ENCODE measurements at places on chromosomes 3 and 15. TPM values are rescaled to one million over a fixed set of nuclear protein-coding genes. Genes with fewer than 3 reads are reported as not detected.

Gene SLC28A2
- total RNA-seq: not detected

Gene ALAS1
- total RNA-seq: 16.3 TPM

Gene KNG1
- total RNA-seq: not detected

Gene SCAMP5
- total RNA-seq: 0.83 TPM

Gene CD80
- not detected for total RNA-seq

Gene UBA7
- 30.3 TPM for total RNA-seq

Gene ARRDC4
- 9.8 TPM for total RNA-seq

Gene RLBP1
- total RNA-seq: not detected

Gene SIDT1
- total RNA-seq: not detected

Gene TLE3
- 64.5 TPM for total RNA-seq

Gene THRB
- total RNA-seq: 9.8 TPM

Gene WDR93
- total RNA-seq: not detected

Gene RBSN
- total RNA-seq: 16.8 TPM

Gene GOLGA6L10
- total RNA-seq: 0.10 TPM

Gene TAGLN3
- total RNA-seq: not detected

Gene CCR8
- total RNA-seq: not detected

Gene CATSPER2
- not detected for total RNA-seq

Gene TRIM42
- not detected for total RNA-seq

Gene AP3B2
- 1.6 TPM for total RNA-seq

Gene FSTL1
- total RNA-seq: 767 TPM

Gene ENTPD3
- total RNA-seq: 0.06 TPM

Gene FOXB1
- not detected for total RNA-seq

Gene FAM107A
- total RNA-seq: 1.2 TPM

Gene PRRT3
- total RNA-seq: 8.4 TPM

Gene EOMES
- not detected for total RNA-seq

Gene DUOXA2
- not detected for total RNA-seq

Gene CLDN18
- not detected for total RNA-seq

Gene GPR62
- total RNA-seq: not detected

Gene FGD5
- total RNA-seq: 5.6 TPM

Gene GPR160
- 0.59 TPM for total RNA-seq

Gene PPP1R14D
- total RNA-seq: not detected

Gene ST3GAL6
- total RNA-seq: 12.0 TPM

Gene IL20RB
- total RNA-seq: 0.44 TPM

Gene ANAPC13
- 69.2 TPM for total RNA-seq

Gene TLR9
- total RNA-seq: not detected

Gene GOLGA6L7
- total RNA-seq: not detected

Gene NDN
- 77.3 TPM for total RNA-seq

Gene XCR1
- not detected for total RNA-seq

Gene MGA
- total RNA-seq: 18.6 TPM

Gene ITIH1
- total RNA-seq: not detected

Gene ADPGK
- 46.7 TPM for total RNA-seq

Gene LMAN1L
- not detected for total RNA-seq

Gene GOLGA8S
- total RNA-seq: 0.39 TPM

Gene ATP11B
- total RNA-seq: 31.0 TPM

Gene MKRN2OS
- not detected for total RNA-seq

Gene GYG1
- total RNA-seq: 21.7 TPM

Gene DISP2
- total RNA-seq: 0.10 TPM

Gene ZNF501
- 3.8 TPM for total RNA-seq

Data from cardiac ventricle fibroblast (primary cell).